NCI-H460 (cell line): ENCODE measurements at places on chromosomes 2 and 18.

DNA sequence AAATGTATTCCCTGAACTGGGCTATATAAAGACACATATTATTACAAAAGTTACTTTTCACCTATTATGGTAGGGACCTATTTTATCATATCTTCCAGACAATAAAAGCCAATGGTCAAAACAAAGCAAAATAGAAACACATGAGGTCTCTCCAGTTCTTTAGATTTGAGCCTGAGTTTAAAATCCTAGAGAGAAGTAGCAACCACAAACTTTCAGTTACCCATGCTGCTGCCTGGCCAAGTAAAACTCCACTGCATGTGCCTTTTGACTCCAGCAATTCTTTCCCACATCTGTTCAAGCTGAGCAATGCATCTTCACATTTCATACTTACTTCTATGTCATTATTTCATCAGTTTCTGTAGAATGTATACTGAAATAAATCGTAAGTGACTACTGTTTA lies 405.3 kb downstream of the STK39 start:
- no peak for DNase-seq

- no peak for DNase-seq
Measured at GRCh38 chr2:144083211-144083610, 436.7 kb downstream of the ZEB2 start.

- DNase-seq = no peak
Measured at GRCh38 chr2:169182573-169182972, 113.2 kb downstream of the DHRS9 start.

DNA sequence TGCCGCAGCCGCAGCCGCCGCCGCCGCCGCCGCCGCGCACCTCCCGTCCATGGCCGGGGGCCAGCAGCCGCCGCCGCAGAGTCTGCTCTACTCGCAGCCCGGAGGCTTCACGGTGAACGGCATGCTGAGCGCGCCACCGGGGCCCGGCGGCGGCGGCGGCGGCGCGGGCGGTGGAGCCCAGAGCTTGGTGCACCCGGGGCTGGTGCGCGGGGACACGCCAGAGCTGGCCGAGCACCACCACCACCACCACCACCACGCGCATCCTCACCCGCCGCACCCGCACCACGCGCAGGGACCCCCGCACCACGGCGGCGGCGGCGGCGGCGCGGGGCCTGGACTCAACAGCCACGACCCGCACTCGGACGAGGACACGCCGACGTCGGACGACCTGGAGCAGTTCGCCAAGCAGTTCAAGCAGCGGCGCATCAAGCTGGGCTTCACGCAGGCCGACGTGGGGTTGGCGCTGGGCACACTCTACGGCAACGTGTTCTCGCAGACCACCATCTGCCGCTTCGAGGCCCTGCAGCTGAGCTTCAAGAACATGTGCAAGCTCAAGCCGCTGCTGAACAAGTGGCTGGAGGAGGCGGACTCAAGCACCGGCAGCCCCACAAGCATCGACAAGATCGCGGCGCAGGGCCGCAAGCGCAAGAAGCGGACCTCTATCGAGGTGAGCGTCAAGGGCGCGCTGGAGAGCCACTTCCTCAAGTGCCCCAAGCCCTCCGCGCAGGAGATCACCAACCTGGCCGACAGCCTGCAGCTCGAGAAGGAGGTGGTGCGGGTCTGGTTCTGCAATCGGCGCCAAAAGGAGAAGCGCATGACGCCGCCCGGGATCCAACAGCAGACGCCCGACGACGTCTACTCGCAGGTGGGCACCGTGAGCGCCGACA lies 2.4 kb downstream of the POU3F3 start:
- DNase-seq = no peak

- DNase-seq = peak; percentile 81
Measured at GRCh38 chr18:712401-713134, at the start of gene ENOSF1. TSS of gene ENOSF1 (minus strand) at chr18:712630. CDS start at chr18:712587, 43 bp downstream.

DNA sequence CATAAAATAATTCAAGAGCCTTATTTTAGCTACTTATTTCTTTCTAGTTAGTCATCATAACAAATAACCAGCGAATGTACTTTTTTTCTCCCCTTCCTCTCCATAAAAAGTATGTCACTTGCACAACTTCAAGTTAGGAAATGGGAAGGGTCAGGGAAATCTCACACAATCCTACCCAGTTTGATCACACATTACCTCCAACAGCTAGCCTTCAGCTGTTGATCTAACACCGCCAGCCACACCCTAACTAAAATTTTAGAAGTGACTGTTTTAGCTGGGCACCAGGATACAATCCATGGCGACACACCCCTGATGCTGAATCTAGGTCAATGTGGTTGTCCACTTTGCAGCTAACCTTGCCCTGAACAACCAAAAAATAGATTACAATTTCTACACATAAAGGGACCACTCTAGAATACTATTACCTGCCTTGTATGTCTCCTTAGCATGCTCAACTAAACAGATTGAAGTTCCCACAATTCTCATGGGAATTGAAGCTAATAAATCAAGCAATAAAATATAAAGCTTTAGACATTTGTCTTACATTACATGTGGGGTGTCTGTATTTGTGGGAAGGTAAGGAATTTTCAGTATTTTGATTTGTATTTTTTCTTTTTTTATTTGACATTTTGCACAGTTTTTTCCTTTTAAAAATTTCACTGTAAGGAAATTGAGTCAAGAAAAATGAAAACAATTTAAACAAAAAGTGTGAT lies 7.3 kb upstream of the COL3A1 start:
- no peak for DNase-seq
